ENCODE measurements at places on chromosomes 3 and 15.

- no peak for DNase-seq
These were observed 118.8 kb upstream of the PTX3 start for GRCh38 chr3:157317895-157318294.

- no peak for DNase-seq
These were observed 856.2 kb downstream of the TUSC7 start for GRCh38 chr3:117565777-117566176.

DNA sequence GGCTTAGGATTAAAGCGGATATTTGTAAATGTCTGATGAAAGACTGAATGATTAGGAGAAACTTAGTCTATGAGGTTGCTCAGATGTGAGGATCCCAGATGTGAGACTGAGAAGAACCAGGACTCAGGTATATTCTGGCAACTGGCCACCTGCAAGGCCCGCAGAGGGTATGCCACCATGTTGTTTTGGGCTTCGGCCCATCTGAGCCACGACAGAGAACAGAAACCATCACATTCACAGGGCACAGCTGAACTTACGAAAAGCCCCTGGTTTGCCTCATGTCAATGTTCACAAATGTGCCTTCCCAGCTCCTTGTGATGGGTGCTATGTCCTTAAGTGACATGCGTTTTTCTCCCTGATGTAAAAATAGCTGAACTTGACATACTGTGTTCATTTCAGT lies 412.5 kb upstream of the RORA start:
- DNase-seq: no peak

DNA sequence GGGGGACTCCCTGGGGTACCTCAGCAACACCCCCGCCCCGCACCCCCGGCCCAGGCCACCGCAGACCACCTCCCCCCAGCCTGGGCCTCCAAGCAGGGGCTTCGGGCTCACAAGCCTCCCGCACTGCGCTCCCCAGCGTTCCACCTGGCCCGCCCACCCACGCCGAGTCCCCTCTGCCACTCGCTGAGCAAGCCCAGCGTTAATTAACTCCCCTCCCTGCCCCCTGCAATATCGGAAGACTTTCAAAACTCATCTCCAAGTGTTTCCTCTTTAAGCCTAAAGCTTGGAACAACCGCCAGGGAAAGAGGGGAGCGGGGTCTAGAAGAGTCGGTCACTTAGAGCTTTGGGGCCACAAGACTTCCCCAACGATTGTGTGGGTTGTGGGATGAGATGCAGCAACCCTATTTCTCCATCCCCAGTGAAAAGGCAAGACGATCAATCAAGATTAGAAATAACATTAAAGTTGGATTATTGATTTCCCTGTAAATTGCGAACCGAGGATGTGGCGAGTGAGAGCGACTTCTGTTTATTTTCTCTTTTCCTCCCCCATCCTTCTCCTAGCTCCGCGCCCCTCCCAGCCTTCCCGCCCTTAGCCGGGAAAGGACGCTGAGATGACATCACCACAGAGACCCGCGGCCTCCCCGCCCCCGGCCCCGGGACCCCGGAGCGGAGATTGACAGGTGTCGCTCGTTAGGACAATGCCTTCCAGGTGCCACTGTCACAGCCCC lies 30.2 kb downstream of the NR2F2 start:
- DNase-seq: no peak

- no peak for DNase-seq
These were observed 25.7 kb upstream of the WNT5A start for GRCh38 chr3:55512571-55513343.

DNA sequence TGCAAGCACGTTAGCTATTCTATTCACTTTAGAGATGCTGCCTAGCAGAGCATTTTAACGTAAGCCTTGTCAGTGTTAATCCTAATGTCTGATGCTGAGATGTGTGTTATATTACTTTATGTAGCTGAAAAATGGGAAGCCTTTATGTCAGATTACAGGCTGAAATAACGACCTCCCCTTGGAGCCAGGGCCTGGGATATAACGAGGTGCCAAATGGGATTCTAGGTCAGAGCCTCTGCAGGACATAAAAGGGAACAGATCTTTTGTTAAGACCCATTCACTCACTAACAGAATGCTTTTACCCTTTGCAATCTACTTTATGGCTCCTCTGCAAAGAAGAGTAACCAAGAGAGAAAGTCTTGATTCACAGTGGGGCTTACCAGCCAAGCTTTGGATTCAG lies 815.5 kb upstream of the CFAP20DC start:
- DNase-seq: no peak

GRCh38 chr15:59221511-59222505 lies 15.2 kb downstream of the LDHAL6B start:
- DNase-seq: peak; percentile 68

DNA sequence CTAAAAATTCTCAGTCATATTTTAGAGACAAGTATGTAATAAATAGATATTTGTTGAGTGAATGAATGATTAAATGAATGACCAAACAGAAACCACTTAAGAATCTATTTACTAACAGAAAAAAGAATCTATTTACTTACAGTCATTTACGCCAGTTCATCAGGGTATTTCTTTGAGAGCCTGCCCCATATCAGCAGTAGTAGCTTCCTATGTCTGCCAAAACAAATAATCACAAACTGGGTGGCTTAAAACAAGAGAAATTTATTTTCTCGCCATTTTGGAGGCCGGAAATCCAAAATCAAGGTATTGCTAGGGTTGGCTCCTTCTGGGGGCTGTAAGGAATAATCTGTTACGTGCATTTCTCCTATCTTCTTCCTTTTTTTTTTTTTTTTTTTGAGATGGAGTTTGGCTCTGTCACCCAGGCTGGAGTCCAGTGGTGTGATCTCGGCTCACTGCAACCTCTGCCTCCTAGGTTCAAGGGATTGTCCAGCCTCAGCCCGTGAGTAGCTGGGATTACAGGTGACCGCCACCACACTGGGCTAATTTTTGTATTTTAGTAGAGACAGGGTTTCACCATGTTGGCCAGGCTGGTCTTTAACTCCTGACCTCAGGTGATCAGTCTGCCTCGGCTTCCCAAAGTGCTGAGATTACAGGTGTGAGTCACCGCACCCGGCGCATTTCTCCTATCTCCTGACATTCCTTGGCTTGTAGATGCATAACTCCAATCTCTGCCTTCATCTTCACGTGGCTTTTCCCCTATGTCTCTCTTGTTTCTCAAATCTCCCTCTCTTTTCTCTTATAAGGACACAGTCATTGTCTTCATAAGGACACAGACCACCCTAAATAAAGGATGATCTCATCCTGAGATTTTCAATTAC lies 65.2 kb upstream of the SPPL2A start:
- no peak for DNase-seq

DNA sequence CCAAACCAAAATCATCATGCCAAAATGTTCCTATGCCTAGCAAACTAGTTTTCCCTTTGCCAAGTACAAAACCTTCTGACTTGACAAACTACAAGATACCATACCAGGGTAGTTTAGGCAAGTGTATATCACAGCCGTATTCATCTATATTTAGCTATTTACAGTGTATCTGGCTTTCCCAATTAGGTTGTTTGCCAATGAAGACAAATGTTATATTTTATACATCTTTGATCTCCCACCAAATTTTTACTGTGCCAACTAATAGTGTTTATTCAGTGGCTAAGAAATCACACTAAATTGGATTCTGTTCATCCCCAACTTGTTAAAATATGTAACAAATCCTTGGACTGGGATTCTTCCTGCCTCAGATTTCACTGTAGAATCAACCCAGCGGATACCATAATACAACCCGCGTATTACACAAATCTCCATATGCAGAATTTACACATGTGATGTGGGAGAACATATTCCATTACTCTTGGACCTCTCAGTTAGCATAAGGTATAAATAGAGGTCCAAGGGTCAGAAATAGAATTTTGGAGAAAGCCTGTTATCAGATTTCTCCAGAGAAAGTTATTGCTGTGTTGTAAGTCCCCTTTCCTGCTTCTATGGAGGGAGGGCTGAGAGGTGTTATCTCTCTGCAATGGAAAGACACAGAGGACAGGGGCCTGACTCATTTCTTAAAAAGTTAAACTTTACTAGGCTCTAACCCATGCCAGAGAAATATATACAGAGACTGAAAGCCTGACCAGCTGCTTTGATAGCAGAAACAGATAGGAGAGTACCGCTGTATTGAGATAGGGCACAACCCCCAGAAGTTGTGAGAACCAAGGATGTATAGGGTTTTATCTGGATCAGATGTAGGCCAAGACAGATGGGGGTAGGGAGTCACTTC lies 467.0 kb downstream of the FGF12 start:
- DNase-seq: no peak

DNA sequence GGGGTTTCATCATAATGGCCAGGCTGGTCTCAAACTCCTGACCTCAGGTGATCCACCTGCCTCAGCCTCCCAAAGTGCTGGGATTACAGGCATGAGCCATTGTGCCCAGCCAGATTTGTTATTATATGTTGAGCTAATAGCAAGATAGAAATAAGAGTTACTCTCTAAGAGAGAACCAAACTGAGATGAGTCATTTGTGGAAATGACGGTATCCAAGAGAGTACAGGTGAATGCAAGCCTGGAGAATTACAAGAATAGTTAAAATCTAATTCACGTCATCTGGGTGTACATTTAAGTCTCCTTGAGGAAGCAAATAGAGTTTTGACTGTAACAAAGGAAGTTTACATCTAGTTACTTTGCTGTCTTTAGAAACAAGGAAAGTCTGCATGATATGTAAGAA lies 12.0 kb upstream of the CDIN1 start:
- no peak for DNase-seq

GRCh38 chr3:62611541-62612240 lies 238.3 kb upstream of the FEZF2 start:
- no peak for DNase-seq

GRCh38 chr3:105755121-105755886 lies 113.5 kb downstream of the CBLB start:
- DNase-seq: no peak

- no peak for DNase-seq
These were observed 350.5 kb upstream of the THBS1 start for GRCh38 chr15:39230205-39230907.

- DNase-seq: no peak
These were observed 58.8 kb downstream of the TNIK start for GRCh38 chr3:171401432-171401831.

DNA sequence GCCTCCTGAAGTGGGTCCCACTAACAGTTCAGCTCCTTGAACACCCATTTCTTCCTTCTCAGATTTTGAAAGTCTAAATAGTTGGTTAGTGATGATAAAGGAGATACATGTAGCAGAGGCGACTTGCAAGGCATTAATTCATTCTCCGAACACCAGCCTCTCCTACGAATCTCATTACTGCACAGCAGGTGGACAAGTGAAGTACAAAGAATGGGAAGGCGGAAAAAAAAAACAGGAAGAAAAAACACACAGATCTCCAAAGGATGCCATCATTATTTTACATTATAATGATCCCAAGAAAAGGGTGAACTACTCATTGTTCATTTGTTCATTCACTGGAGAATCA lies 276.5 kb downstream of the MAGI1 start:
- DNase-seq: no peak

- DNase-seq: no peak
These were observed 17.5 kb downstream of the CIDEC start for GRCh38 chr3:9862391-9863057.

DNA sequence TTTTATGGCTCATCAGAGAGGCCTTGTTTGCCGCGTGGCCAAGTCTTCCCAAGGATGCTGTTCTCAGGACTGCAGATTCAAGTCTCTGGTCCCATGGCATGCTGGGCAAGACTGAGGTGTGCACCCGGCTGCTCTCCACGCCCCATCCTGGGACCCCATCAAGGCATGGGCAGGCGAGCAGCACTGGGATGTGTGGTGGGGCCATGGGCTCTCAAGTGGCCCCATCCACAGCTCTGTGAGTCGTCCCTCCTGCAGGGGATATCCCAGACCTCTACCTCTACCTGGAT lies 13.1 kb upstream of the GP9 start:
- DNase-seq: no peak

- DNase-seq: no peak
These were observed 46.9 kb downstream of the NOX5 start for GRCh38 chr15:69061414-69061842.

Data from AG04450 (cell line).